ENCODE measurements at places on chromosomes 7 and 10. TPM values are rescaled to one million over a fixed set of nuclear protein-coding genes. Genes with fewer than 3 reads are reported as not detected.

The CDHR3 gene
- total RNA-seq: 1.4 TPM

DNA sequence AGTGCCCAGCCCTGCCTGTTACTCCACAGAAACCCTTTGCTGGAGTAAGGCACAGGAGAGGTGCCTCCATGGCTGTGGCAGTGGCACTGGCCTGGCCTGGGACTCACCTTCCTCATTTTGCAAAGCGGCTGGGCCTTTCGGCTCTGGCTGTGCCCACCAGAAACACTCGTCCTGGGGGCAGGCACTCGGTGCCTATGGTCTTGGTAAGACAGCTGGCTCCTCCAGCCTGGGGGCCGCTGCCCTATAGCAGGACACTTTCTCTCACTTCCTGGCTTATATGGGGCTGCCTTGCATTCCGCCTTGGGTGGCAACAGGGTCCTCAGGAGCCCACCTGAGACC, 13.2 kb downstream of the ZMIZ1 start:
- DNase-seq: no peak
- H3K4me1 ChIP-seq: peaks cover 91% of the 10 kb centered on the region
- no peaks in the 10 kb centered on the region for H3K27me3 ChIP-seq
- H3K36me3 ChIP-seq: no peaks in the 10 kb centered on the region
- H3K27ac ChIP-seq: peak overlapping the region; percentile 92

- no peak overlapping the region for H3K4me3 ChIP-seq
- H3K36me3 ChIP-seq: no peaks in the 10 kb centered on the region
- H3K4me1 ChIP-seq: no peaks in the 10 kb centered on the region
- no peak for DNase-seq
Observed at GRCh38 chr7:77242554-77242953, 42.9 kb upstream of the FGL2 start.

The REEP3 gene
- 30.3 TPM for total RNA-seq

DNA sequence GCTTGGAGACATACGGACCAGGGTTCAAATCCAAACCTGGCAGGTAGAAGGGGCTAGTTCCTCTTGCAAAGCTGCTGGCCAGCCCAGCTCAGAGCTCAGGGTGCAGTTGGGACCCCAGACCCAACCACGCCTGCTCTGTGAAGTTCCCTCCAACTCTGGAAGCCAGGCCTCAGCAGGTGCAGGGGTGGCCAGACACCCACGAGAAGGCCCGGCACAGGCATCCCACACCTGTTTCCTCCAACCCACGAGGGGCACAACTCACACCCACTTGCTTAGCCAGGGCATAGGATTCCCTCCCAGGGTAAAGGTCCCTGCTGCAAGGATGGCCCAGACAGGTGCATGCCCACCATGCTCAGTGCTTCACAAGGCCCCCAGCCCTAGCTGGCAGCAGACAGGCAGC, 262.4 kb downstream of the GRID1 start:
- no peak overlapping the region for H3K4me3 ChIP-seq
- H3K27ac ChIP-seq: no peak overlapping the region
- H3K27me3 ChIP-seq: no peaks in the 10 kb centered on the region
- H3K36me3 ChIP-seq: no peaks in the 10 kb centered on the region
- H3K4me1 ChIP-seq: no peaks in the 10 kb centered on the region

The C7orf33 gene
- total RNA-seq: not detected

The ZNF804B gene
- not detected for total RNA-seq

The TSPAN12 gene
- 2.4 TPM for total RNA-seq

DNA sequence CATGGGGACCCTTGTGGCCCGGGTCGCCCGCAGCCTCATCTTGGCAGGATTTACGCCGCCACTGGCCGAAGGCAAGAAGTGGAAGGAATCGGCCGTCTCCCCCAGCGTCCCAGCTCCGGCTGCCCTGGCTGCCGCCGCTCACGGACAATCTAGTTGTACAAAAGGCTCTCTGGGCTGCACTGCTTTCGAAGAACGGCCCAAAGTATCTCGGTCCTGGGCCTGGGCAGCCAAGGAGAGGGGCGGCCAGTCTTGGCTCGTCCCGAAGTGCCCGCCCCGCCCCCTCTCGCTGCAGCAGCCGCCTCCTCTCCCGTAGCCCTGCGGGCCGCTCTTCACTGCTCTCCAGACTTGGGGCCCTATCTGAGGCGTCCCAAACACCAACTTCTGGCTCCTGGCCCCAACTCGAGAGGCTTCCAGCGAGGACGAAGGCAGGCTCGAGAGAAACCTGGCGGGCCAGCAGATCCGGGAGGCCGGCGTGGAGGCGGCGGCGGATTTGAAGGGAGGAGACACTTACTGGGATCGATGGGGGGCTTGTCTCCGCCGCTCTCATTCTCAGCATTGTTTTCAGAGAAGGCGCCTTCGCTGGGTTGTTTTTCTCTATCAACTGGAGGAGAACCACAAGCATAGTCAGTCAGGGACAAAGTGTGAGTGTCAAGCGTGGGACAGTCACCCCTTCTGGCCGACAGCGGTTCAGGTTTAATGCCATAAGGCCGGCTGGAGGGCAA, 809 bp downstream of the HOXA9 start:
- peak overlapping the region; percentile 51 for H3K4me3 ChIP-seq
- peaks cover 61% of the 10 kb centered on the region for H3K27me3 ChIP-seq
- H3K36me3 ChIP-seq: no peaks in the 10 kb centered on the region

The CHN2 gene
- total RNA-seq: 8.6 TPM

DNA sequence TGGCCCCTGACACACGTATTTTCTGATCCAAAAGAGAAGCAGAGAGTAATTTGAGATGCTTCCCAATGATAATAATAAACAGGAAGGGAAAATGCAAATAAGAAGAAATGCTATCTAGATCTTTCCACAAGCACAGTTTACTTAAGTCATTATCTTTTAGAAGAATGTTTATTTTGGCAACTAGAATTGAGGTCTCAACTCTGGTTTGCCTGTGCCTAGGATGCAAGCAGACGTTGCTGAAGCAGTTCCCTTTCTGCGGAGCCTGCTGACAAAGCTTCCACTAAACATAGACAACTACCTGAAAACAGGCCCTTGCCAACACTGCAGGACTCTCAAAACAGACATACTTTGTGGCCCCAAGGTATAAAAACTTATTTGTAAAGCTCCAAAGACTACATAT, 315.8 kb upstream of the POM121L12 start:
- no peaks in the 10 kb centered on the region for H3K36me3 ChIP-seq
- DNase-seq: no peak
- no peaks in the 10 kb centered on the region for H3K4me1 ChIP-seq
- H3K27me3 ChIP-seq: no peaks in the 10 kb centered on the region
- H3K4me3 ChIP-seq: no peak overlapping the region

The ZNF680 gene
- total RNA-seq: 10.3 TPM

DNA sequence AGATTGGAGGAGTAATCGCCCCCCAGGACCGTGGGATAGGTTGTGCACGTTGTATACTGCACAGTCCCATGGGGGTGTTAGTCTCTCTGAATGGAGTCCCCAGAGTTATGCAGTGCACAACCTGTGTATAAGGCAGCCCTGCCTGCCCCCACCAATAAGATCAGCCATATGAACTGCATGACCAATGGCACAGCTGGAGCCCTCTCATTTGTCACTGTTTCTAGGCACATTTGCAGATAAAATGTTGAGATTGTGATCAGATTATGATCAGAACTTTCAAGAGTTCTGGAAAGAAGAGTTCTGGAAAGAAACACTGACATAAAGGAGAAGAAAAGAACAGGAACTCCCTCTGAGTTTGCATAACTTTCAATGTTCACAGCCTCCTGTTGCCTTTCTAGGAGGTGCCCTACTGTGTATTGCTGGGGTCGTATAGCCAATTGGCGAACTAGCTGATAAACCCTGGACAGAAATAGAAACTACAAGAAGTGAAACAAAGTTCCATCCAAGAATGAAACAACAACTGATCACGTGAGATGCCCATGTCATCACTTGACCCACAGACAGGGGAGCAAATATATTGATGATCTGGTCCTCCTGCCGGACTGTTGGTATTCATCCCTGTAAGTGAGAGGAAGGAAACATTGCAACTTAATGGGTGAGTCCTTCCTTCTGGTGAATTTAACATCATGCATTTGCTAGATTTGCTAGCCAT, 49.6 kb upstream of the TOMM7 start:
- DNase-seq: no peak
- no peak overlapping the region for H3K4me3 ChIP-seq
- no peaks in the 10 kb centered on the region for H3K36me3 ChIP-seq
- no peak overlapping the region for H3K27ac ChIP-seq
- no peaks in the 10 kb centered on the region for H3K27me3 ChIP-seq

The ZNF716 gene
- not detected for total RNA-seq

The CBLL1 gene
- total RNA-seq: 9.6 TPM

DNA sequence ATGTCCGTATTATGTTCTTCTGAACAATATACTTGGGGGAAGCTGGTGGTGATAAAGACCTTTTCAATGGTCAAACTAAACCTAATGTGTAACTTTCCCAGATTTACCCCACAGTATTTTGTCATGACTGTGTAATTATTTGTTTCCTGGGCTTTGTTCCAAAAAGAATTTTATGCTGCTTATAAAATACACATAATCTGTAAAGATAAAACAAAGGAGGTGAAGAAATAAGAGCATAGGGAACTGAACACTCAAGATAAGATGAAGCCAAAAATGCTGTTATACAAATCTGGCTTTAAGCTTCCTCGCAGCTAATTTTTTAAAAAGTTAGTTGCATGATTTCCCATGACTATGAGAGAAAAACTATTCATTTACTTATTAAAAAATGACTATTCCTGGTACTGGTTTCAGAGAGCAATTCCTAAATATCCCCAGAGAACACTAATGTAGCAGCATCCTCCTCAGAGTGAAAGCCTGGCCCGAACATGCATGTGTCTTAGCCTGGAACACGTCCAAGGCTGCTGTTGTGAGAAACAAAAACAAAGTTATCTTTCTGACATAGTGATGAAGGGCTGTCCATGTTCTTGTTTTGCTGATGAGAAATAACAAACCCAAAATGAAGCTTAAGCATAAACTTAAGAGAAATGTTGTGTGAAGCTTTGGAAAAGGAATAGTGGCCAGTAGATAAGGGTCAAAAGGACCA, 33.9 kb downstream of the MALSU1 start:
- H3K36me3 ChIP-seq: no peaks in the 10 kb centered on the region
- no peak overlapping the region for H3K27ac ChIP-seq
- peaks cover 3% of the 10 kb centered on the region for H3K27me3 ChIP-seq
- DNase-seq: no peak
- H3K4me1 ChIP-seq: peaks cover 20% of the 10 kb centered on the region

DNA sequence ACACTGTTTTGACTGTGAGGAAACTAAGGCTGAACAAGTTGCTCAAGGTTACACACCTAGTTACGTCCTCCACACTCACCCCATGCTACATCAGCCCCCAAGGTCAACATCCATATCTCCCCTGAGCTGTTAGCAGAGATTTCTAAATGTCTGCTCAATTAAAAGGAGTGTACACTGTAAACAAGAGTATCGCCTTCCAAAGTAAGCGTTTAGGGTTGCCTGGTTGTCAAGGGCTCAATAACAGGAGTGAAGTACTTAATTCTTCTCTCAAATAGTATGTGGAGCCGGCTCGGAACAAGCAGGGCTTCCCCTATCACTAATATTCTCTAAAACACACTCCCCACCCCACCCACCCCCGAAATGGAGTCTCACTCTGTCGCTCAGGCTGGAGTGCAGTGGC, 412.8 kb upstream of the GALNT17 start:
- DNase-seq: no peak
- no peaks in the 10 kb centered on the region for H3K27me3 ChIP-seq
- no peak overlapping the region for H3K4me3 ChIP-seq
- no peaks in the 10 kb centered on the region for H3K36me3 ChIP-seq
- peaks cover 82% of the 10 kb centered on the region for H3K4me1 ChIP-seq

GRCh38 chr7:127322351-127322750, 69.6 kb upstream of the GRM8 start:
- no peaks in the 10 kb centered on the region for H3K27me3 ChIP-seq
- H3K27ac ChIP-seq: no peak overlapping the region
- H3K4me3 ChIP-seq: no peak overlapping the region
- H3K36me3 ChIP-seq: no peaks in the 10 kb centered on the region
- no peak for DNase-seq

DNA sequence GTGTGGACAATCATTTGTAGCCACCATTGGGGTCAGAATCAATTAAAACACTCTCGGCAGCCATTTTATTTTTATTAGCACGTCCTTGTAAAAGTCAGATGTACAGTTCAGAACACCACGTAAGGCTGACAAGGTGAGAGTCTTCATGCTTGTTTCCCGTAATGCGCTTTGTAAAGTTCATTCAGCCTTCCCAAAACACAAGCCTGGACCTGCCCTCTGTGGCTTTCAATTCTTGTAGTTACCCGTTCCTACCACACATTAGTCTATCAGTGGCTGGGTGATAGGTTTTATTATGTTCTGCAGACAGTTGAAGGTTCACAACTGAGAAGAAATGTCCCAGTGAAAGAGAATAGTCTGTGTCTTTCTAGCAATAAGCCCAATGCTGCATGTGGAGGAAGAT, 35.4 kb downstream of the GAD2 start:
- H3K27me3 ChIP-seq: no peaks in the 10 kb centered on the region
- no peak overlapping the region for H3K27ac ChIP-seq
- DNase-seq: no peak
- no peaks in the 10 kb centered on the region for H3K4me1 ChIP-seq
- no peaks in the 10 kb centered on the region for H3K36me3 ChIP-seq

The CDK13 gene
- 72.4 TPM for total RNA-seq

DNA sequence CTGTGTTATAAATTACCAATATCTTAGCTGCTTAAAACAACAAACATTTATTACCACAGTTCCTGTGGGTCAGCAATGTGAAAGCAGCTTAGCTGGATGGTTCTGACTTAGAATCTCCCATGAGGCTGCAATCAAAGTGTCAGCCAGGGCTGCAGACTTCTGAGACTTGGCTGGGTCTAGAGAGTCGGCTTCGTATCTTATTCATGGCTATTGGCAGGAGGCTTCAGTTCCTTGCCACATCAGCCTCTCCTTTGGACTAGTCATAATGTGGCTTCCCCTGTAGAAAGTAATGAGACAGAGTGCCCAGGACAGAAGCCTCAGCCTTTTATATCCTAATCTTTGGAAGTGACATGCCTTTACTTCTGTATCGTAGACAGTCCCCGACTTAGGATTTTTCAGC, 27.3 kb downstream of the RALA start:
- no peak overlapping the region for H3K27ac ChIP-seq
- peaks cover 51% of the 10 kb centered on the region for H3K4me1 ChIP-seq
- H3K36me3 ChIP-seq: peaks cover 8% of the 10 kb centered on the region
- no peak for DNase-seq
- no peak overlapping the region for H3K4me3 ChIP-seq
- no peaks in the 10 kb centered on the region for H3K27me3 ChIP-seq

The CCDC172 gene
- total RNA-seq: not detected

DNA sequence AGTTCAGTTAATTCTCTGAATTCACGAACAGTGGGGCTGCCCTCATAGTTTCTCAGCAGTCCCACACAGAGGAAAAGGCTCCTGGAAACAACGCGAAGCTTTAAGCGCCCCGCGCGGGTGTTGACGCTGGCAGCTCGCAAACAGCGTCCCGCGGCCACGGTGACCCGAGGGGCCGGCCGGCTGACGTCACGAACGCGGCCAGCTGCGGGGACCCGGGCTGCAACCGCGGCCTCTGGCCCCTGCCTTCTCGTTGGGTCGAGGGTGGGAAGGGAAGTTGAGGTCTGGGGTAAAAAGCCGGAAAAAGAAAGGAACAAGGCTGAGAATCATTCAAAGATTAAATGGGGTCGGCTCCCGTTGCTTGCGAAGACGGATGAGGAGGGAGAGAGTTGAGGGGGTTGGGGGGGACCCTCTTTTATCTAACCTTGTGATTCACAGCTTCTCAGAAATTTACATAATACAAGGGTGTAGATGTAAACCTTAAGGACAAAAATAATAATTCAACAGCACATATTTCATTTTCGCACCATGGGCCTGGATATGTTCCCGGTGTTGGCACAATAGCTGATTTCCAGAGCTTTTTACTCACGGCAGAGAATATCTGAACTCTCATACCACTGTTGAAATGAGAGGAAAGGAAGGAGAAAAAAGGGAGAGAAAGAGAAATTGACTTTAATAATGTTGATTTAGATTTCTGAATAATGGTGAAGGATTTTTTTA, 7.3 kb upstream of the FEZF1 start:
- DNase-seq: no peak
- H3K36me3 ChIP-seq: no peaks in the 10 kb centered on the region
- peak overlapping the region; percentile 33 for H3K4me3 ChIP-seq
- H3K4me1 ChIP-seq: peaks cover 16% of the 10 kb centered on the region
- H3K27me3 ChIP-seq: peaks cover 24% of the 10 kb centered on the region

The TBXAS1 gene
- 11.9 TPM for total RNA-seq
